ENCODE measurements at places on chromosomes 5 and 9.

GRCh38 chr5:107363768-107364167 lies 307.0 kb downstream of the EFNA5 start:
- DNase-seq = no peak

- no peak for DNase-seq
Observed at GRCh38 chr9:115520646-115521045, 402.7 kb upstream of the TNC start.

- DNase-seq = no peak
Observed at GRCh38 chr9:128495804-128496417, 8.6 kb upstream of the GLE1 start.

GRCh38 chr5:90173299-90174030 lies 236.1 kb downstream of the CETN3 start:
- no peak for DNase-seq

GRCh38 chr5:139658501-139658927 lies 10.4 kb downstream of the CXXC5 start:
- DNase-seq = no peak

DNA sequence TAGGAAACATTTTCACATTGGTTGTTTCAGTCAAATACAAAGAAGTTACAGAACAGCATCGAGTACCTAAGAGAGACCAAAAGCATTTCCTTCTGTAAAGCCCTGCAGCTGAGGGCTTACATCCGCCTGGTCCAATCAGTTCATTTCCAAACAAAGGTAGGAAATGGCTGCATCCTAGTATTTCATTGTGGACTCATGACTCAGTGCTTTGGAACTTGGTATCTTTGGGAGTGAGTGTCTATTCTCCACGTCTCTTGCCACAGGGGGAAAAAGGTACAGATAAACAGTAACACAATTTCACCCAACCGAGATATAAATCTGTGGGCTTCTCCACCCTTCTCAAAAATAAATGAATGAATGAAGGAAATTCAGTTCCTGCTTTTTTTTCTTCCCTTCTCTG lies 75.4 kb downstream of the NFIB start:
- DNase-seq = no peak

- no peak for DNase-seq
Observed at GRCh38 chr5:131571669-131572168, 63.3 kb downstream of the RAPGEF6 start.

DNA sequence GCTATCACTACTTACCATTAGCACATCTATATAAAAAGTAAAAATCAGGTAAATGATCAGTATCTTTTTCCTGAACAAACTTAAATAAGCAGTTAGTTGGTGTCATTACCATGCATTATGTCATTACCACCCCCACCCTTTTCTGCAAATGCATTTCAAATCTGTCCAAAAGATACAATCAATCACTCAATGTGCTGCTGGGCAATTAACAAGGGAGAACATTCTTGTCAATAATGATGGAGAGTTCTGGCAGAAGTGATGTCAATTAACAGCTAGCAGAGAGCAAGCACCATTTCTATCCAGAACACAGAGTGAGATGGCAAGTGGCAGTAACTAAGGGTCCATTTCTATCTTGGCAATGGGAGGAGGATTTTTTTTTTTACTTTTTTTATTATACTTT lies 3.5 kb upstream of the PDE4D start:
- no peak for DNase-seq
